Peyer's patch (tissue), 4 donors: ENCODE measurements at places on chromosomes 4 and X. TPM values are rescaled to one million over a fixed set of nuclear protein-coding genes. Genes with fewer than 3 reads are reported as not detected.

DNA sequence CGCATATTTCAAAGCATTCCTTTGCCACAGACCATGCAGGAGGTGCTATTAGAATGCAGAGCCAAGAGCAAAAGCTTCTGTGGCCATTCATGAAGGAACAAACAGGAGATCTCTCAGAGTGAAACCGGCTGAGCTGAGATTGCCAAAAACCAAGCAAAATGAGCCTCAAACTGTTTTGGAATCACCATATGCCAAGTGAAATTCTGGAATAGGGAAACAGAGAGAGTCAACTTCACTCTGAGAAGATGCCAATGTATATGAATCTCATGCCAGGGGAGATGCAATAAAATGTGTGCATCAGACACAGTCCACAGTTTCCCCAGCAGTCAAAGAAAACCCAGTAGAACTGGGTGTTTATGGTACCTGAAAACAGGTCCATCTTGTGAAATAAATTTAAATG, 42.3 kb downstream of the SRPX start:
- DNase-seq, result no peak

Gene PFKFB1
- not detected for total RNA-seq

GRCh38 chrX:23803931-23804381, 21.0 kb downstream of the SAT1 start:
- DNase-seq, result no peak

Gene REELD1
- total RNA-seq, result 0.80 TPM

DNA sequence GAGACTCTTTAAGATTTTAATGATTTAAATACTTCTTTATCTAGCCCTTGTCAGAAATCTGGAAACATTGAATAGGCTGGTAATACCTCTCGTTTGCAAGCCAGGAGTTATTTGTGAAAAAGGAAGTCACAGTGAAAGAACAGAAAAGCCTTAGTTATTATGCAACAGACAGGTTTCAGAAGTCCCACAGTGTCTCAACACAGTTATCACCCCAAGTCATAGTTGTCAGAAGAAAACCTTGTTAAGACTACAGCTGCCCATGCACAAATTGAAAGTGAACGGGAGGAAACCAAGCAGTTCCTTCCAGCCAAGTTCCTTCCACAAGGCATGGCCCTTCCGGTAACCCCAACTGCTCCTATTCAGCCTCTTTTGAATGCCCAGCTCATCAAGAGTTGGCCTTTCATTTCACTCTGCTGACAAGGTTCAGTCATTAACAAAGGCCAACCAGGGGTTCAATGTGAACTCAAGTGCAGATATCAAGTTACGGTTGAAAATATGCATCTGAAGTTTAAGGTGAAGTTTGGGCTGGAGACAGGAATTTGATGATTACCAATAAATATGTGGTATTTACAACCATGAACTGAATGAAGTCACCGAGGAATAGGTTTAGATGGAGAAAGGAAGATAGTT, 15.6 kb downstream of the ALPK1 start:
- no peak for DNase-seq

- DNase-seq, result no peak
Measured at GRCh38 chrX:96835660-96836289, 47.9 kb upstream of the RPA4 start.
